Heart right ventricle (tissue), 16 donors: ENCODE measurements at places on chromosomes 2 and 18.

DNA sequence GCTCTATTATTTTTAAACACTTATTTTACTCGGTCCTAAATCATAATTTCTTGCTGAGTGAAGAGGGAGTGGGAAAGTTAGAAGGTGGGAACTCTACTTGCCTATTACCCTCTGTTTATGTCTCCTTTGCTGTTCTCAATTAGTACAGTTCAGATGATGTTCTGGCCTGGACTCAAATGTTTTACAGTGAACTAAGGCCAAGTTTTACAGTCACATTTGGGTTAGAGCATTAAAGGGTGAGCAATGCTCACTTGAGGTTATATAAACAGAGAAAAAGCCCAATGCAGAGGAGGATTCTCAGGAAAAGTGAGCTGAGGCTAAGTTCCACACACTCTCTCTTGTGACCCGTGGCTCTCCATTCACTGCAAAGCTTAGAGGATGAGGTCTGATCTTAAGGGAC lies 52.4 kb downstream of the ITSN2 start:
- no peak for DNase-seq

GRCh38 chr2:129550536-129550935 lies 428.9 kb upstream of the RAB6C start:
- no peak for DNase-seq

- DNase-seq: peak; percentile 15
Measured at GRCh38 chr2:25062511-25062917, 20.6 kb downstream of the EFR3B start.

GRCh38 chr2:47174733-47175361 lies 19.7 kb upstream of the STPG4 start:
- peak; percentile 55 for DNase-seq

GRCh38 chr2:42607101-42607637 lies 38.7 kb downstream of the MTA3 start:
- no peak for DNase-seq

GRCh38 chr2:179179719-179180118 lies 84.9 kb downstream of the SESTD1 start:
- DNase-seq: no peak

DNA sequence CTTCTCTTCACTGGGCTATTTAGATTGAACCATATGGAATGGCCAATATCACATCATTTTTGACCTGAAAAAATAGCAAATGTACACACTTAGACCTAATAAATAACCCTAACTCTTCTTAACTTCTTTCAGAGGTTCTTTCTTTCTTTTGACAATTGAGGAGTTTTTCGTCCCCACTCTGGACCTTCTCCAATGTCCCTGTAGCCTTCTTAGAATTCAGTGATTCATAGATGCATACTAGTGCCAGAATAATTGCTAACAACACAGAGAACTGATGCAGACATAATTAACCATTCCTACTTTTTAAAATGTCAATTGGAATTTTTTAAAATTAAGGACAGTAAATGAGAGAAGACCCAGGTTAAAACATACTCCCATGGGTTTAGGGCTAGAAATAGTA lies 20.0 kb downstream of the DAPL1 start:
- DNase-seq: no peak
